Right lung (tissue), 10 donors: ENCODE measurements at places on chromosomes 2 and 18.

DNA sequence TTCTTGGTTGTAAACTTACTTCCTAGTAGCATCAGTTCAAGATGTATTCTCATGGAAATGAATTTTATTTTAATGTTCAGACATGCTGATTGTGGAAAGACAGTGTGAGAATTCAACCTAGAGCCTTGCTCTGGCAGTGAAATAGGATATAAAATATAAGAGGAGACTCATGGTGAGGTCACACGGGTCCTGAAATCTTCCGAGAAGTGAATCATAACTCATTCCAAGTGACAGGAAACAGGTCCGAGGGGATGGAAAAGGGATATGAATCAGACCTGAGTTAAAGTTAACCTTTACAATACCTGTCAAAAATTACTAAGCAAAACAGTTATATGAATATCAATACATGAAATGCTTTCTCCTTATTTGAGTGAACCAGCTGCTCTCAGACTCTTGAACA lies 185.2 kb upstream of the LRRTM1 start:
- DNase-seq: no peak

GRCh38 chr18:31996007-31996406 lies 22.6 kb upstream of the RNF125 start:
- DNase-seq: no peak

- no peak for DNase-seq
Observed at GRCh38 chr18:28071199-28071598, 105.7 kb downstream of the CDH2 start.

GRCh38 chr18:74465775-74466174 lies 8.7 kb upstream of the DIPK1C start:
- DNase-seq: no peak

GRCh38 chr2:239193925-239194677 lies 206.7 kb downstream of the HDAC4 start:
- no peak for DNase-seq

GRCh38 chr2:100832885-100833284 lies 12.9 kb downstream of the NPAS2 start:
- no peak for DNase-seq

DNA sequence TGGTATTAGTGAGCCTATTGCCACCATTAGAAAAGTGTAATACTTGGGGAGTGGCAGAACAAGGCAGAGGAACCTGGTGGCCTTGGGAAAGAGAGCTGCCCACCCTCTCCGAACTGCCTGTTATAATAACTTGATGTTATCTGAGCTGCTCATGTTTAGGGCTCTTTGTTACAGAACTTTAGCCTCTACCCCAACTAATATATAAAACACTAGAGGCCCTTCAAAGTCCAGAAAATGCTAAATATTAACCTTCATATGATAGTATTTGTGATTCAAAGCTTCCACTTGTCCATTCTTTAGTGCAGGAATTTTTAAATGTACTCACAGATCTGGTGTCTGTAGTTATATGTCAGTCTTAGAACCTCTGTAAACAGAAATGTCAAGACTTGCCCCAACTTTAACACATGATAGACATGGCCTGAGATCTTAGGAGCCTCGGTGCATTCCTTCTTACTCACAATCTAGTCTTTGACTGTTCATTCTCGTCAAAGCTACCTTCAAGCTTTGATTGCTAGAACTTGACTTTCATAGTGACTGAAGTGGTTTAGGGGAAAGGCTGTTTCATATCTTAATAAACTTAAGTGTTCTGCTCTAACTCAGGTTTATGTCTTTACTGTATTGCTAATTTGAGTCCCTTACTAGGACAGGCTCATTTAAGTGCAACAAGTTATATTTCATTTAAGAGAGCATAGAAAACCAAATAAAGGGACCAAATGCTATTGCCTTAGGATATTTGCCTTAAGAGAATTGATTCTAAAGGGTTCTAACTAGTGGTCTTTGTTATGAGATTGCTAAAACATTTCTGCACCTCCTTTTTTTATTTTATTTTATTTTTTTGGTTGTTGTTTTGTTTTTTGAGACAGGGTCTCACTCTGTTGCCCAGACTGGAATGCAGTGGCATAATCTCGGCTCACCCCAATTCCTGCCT lies 41.6 kb downstream of the DDX1 start:
- no peak for DNase-seq

DNA sequence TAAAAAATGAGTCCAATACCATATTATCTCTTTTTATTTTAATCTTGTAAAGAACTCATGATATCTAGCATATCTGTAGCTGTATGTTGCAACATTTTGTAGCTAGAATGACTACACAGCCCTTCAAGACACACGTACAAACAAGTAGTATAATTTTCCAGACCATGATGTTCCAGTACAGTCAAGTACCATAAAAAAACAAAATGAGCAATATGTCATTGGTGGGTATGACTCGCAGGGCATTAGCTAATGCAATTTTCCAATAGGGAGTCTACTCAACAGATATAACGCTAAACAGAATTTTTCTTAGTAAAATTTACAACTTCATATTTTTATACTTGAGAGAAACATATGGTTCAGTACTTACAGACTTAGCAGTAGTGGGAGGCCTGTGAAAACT lies 53.6 kb upstream of the UGP2 start:
- DNase-seq: no peak

DNA sequence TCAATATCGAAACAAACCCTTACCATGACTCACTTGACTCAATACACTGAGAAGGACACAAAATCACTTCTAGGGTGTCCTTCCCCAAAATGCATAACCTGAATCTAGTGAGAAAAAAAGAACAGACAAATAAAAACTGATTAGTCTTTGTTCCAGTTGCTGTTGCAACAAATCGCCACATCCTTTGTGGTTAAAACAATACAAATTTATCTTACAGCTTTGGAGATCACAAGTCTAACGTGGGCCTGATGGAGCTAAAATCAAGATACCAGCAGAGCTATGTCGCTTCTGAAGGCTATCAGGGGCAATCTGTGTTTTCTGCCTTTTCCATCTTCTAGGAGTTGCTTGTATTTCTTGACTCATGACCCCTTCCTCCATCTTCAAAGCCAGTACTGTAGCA lies 541.7 kb downstream of the KCNJ3 start:
- no peak for DNase-seq

GRCh38 chr2:219681694-219682300 lies 54.4 kb downstream of the SLC4A3 start:
- no peak for DNase-seq

DNA sequence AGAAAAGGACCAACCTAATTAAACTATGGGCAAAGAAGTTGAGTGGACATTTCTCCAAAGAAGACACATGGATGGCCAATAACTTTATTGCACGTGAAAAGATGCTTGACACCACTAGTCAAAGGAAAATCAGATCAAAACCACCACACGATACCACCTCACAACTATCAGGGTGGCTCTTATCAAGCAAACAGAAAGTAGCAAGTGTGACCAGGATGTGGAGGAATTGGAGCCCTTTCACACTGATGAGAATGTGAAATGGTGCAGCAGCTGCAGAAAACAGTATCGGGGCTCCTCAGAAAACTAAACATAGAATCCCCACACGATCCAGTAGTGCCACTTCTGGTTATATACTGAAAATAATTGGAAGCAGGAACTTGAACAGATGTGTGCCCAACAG lies 72.2 kb upstream of the ALKAL2 start:
- no peak for DNase-seq
